ENCODE measurements at places on chromosomes 6 and 20.

DNA sequence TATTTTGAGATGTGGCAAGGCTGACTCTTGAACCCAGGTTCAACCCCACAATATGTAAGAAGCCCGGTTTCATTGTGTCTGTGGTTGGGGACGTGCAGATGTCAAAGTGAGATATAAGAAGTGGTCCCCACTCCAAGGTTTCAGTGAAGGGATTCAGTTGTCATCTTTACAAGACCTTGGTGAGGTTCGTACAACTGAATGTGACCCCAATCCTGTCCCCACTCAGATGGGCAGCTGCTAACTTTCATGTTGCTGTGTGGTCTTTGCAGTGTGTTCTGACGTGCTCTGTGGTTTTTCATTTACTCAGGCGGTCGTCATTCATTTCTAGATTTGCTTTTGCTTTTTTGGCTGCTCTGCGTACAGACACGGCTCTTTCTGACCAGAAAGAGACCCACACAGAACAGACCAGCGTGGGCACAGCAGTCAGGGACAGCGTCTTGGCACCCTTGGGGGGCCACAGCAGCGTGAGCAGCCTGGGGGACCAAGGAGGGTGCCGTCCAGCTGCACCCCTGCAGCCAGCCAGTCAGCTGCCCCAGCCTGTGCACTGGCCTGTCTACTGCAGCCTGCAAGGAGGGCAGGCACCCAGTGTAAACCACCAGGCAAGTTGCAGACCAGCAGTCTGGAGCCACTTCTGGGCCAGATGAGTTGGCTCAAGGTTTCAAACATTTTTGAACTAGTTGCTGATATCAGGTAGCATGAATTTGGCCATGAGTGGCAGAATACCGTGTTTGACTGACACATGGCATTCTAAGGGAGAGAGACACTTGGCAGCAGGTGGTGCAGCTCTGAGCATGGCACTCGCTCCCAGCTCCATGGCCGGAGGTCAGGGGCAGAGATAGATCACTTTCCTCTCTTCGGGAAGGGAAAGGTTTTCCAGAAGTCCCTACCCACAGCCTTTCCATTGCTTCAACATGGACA is 49.4 kb upstream of the IRF4 start:
- DNase-seq: no peak

GRCh38 chr6:17059850-17060249 is 42.0 kb upstream of the STMND1 start:
- DNase-seq: no peak

GRCh38 chr6:137715589-137716045 is 151.4 kb upstream of the TNFAIP3 start:
- peak; percentile 70 for DNase-seq

DNA sequence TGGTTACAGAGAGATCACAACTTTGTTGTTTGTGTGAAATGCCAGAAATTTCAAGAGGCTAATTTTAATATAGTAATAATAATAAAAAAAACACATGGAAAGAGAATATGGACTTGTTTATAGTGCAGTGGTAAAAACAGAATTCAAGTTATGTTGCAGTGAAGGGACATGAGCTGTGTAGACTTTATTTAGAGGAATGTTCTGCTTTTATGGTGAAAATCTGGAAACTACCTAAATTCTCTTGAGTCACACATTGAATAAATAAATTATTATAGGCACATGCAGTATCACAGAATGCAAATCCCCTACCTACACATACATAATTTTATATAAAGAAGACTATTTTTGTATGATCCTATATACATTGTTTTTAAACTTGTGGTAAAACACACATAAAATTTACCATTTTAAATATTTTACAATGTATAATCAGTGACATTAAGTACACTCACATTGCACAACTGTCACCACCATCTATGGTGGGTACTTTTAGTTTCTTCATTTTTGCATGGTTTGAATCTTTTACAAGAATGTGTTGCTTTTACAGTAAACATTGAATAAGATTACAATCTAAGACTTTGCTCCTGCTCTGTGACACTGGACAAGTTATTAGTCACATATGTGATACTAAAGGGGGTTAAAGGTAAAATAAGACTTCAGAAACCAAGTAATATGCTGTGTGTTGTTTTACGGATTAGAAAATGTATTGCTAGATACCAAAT is 107.4 kb downstream of the B3GAT2 start:
- no peak for DNase-seq

GRCh38 chr20:61387204-61387953 is 135.3 kb downstream of the CDH4 start:
- DNase-seq: no peak

DNA sequence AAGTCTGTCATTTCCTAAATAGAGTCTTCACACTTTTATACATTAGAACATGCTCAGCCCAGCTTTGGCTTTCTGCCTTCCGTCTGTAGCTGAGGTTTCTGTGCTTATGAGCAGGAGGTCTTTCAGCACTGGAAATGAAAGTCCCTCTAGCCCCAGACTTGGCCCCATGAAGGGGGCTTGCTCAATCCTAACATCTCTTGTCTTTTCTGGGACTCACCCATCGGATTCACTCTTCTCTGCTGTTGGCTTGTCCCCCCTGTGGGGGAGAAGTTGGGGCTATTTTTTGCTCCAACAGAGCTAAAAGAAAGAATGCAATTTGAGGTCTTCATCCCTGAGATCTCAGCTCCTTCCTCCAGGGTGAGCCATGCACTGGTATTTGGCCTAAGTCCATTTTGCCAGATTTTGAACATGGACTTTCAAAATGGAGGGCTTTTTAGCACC is 177.7 kb downstream of the MRPL14 start:
- DNase-seq: peak; percentile 6

DNA sequence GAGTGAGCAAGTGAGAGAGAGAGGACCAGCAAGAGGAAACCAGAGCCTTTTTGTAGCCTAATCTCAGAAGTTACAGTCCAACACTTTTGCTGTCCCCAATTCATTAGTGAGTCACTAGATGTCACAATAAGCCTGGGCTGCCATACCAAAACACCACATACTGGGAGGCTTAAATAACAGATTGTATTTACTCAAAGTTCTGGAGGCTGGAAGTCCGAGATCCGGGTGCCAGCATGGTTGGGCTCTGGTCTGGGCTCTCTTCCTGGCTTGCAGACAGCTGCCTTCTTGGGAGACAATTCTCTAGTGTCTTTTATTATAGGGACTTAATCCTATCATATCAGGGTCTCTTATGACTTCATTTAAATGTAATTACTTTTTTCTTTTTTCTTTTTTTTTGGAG is 50.7 kb upstream of the FERMT1 start:
- DNase-seq: no peak

DNA sequence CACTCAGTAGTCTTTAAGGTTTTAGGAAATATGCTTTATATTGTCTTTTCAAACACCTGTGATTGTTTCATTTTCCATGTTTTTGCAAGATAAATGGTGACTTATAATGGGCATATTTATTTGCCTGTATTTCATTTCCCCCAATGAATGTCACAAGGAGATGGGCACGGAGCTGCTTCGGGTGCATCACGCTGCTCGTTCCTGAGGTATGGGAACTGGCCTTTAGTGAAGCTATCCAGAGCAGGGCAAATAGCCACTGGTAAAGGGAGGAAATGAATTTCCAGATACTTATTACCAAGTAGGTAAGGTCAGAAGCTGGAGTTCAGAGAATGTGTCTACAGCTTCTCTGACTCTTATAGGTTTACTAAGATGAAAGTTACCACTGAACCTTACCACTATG is 3.7 kb downstream of the POU3F2 start:
- DNase-seq: no peak

GRCh38 chr20:1336699-1337367 is 7.9 kb upstream of the SDCBP2 start:
- no peak for DNase-seq

- DNase-seq: no peak
Observed at GRCh38 chr6:77286541-77286940, 176.8 kb downstream of the HTR1B start.

DNA sequence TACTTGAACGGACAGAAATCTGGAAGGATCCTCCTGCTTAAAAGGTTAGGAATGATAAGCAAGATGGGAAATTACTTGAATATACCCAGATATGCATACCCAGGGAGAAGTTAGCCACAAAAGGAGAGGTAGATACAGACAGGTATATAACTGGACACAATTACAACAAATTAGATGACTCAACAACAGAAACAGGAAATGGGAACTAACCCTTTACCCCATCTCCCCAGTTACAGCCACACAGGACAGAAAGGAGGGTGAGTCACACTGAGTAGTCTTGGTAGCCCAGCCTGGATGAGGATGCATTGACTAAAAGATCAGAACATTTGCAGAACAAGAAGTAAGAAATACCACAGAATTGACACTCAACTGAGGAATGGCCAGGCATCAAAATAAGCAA is 61.2 kb downstream of the C6orf52 start:
- DNase-seq: no peak

GRCh38 chr6:47007657-47008396 is 34.3 kb downstream of the ADGRF1 start:
- DNase-seq: no peak

- peak; percentile 77 for DNase-seq
Observed at GRCh38 chr6:52263709-52264540, 19.6 kb upstream of the IL17F start.

DNA sequence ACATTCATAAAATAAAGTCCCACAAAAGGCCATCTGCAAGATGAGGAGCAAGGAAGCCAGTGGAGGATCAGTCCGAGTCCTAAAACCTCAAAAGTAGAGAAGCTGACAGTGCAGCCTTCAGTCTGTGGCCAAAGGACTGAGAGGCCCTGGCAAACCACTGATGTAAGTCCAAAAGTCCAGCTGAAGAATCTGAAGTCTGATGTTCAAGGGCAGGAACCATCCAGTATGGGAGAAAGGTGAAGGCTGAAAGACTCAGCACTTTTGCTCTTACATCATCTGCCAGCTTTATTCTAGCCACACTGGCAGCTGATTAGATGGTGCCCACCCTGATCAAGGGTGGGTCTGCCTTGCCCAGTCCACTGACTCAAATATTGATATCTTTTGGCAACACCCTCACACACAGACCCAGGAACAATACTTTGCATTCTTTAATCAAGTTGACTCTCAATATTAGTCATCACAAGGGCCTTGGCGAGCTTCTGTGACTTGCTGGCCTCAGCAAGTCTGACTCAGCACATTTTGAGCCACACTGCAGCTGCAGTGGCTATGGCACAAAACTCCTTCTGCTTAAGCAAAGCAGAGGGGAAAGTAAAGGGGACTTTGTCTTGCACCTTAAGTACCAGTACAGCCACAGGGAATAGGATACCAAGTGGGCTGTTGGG is 1370.3 kb upstream of the CITED2 start:
- DNase-seq: no peak

- no peak for DNase-seq
Observed at GRCh38 chr6:42503894-42504293, 52.2 kb upstream of the TRERF1 start.

DNA sequence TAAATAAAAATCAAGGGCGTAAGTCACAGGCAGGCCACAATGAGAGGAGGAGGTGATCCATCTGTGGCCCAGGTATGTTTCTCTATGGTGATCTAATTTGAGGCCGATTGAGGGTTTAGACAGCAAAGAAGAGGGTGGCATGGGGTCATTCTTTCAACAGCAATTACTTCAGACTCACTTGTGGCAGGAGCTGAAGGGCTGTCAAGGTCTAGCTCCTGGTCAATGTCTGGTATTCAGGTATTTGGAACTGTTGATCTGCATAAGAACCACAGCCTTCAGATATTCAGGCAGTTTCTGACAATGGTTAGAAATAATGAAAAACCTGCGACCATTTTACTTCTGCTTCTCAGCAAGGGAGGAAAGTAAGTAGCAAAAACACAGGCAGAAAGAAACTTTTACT is 259.6 kb downstream of the FOXC1 start:
- DNase-seq: no peak

GRCh38 chr20:19691125-19691524 is 66.9 kb upstream of the RIN2 start:
- DNase-seq: no peak

- DNase-seq: no peak
Observed at GRCh38 chr20:4444404-4444803, 277.3 kb upstream of the PRND start.

- no peak for DNase-seq
Observed at GRCh38 chr20:63544241-63544957, 3.1 kb downstream of the SRMS start.

DNA sequence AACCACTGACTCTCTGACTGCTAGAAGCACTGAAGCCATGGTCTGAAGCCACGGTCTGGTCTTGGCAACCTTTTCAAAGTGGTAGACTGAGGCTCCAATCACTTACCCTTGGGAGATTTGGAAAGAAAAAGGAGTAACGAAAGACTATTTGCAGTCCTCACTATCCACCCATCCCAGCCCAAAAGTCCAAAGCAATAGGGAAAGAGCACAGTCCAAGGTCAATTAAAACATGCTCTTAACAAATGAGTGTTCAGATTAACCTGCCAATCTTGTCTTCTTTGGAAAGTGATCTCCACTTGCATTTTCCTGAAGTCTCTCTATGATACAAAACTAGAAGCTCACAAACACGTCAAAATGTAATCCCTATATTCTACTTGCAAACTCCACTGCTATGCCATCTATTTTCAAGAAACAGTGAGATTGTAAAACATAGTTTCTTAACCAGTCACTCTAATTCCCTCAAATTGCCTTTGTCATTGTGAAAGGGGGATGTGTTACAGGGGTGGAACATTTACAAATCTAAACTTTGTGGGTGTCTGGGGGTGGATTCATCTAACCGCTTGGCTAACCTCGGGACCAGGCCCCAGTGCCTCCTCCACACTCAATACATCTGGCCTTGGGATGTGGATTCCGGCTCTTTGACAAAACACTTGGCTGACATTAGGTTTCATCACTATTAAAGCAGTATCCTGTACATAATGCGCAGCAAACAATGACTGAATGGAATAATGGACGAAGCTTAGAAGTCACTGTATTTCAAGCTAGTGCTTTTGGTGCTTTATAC is 56.4 kb downstream of the B4GALT5 start:
- DNase-seq: no peak

DNA sequence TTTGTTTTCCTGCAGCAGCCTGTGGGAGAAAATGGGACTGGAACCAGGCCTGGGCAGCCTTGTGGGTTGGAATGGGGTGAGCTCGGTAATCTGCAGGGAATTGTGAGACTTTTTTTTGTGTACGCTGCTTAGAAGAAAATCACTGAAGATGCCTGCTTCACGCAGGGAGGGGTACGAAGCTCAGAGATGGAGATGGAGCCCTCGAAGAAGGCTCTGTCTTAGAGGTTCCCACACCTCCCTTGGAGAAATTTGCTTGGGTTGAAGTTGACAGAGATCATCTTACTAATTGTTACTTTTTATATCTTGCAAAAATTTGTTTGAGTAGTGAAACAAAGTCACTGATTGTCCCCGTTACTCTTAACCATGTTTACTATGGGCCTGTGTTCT is 894 bp downstream of the PYGB start:
- DNase-seq: no peak

- DNase-seq: no peak
Observed at GRCh38 chr6:3756546-3756945, 5.0 kb upstream of the PXDC1 start.

GRCh38 chr6:107602321-107603005 is 112.5 kb downstream of the SOBP start:
- DNase-seq: no peak

- DNase-seq: no peak
Observed at GRCh38 chr6:168363811-168364792, 44.5 kb upstream of the DACT2 start.

Data from natural killer cell treated with Interleukin-12 subunit alpha and Interleukin-12 subunit beta and Interleukin-15 and Interleukin-18, amount 100 ng/mL, for 72 hours (primary cell).